ENCODE measurements at places on chromosomes 5 and 9.

- DNase-seq, result peak; percentile 29
Observed at GRCh38 chr5:91219091-91219802, 163.9 kb downstream of the ARRDC3 start.

GRCh38 chr9:124698265-124698664, 72.8 kb downstream of the NR6A1 start:
- DNase-seq, result no peak

DNA sequence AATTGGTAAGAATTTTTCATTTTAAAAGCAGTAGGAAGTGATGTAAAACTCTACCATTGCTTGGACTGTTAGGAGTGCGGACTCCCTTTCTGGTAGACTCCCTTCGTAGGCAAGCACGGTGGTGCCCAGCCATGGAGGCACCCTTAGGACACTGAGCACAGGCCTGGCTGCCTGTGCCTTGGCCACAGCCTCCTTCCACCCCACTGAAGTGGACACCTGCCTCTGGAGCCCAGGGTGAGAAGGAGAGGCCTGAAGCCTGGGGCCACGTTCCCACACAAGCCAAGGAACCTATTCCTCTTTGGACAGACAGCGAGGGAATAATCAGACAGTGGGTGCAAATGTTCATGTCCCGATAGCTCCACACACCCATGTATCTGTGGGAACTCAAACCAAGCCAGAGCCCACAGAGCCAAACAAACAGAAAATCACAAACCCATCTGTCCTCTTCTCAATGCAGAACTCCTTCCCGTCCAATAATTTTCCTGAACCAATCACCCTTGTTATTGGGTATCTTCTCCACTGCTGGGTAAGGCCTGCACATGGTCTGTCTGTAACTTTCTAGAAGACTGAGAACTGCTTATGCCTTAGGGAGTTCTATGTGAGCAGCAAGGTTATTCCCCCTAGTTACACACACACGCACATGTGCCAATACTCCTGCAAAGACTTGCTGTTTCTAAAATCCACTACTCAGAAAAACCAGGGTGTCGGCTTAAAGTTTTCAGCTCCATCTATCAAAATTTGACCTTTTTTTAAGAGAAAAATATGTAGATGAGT, 45.2 kb downstream of the UBE2QL1 start:
- DNase-seq, result no peak

- peak; percentile 64 for DNase-seq
Observed at GRCh38 chr5:122704247-122705036, 70.4 kb upstream of the SNX2 start.

- peak; percentile 48 for DNase-seq
Observed at GRCh38 chr9:137406876-137407589, 15.9 kb downstream of the EXD3 start.

DNA sequence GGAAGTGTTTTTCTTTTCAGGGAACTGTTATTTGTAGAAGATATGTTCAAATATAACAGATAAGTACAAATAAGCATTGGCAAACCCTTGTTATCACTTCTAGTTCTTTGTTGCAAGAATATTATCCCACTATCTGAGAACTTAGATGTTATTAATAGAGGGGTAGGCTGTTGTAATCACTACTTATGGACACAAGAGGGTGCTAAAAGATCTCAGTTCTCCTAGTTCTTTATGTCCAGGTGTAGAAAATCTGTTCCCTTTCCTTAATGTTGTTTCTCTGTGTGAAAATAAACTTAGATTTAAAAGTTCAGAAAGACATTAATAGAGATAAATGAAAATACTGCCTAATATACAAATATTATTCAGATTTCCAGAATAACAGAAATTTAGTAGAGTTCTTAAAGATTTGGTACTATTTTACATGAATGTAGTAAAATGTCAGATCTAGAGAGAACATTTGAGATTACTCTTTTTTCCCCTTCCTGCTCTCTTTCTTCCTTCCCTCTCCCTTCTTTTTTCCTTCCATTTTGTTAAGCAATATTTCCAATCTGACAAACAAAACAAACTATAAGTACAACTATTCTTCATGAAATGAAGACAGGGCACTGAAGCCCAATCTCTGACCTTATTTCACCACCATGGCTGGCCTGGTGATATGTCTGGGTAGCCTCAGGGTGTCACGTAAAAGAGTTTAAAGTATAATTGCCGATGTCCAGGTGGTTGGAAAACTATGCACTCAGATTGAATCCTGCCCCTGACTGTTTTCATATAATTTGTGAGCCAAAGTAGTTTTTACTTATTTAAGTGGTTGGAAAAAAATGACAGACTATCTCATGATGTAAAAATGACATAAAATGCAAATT, 43.6 kb upstream of the C5orf46 start:
- peak; percentile 18 for DNase-seq

DNA sequence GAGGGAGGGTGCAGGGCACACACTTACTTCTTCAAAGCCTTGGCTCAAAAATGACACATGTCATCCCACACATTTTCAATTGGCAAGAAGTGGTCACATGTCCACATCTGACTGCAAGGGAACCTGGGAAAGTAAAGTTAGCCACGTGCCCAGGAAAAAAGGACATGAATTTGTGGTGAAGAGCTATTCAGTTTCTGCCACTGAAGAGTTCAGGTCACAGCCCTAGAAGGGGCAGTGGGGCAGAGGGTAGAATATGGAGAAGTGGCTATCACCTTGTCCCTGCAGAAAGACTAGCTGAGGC, 1.9 kb upstream of the RGS14 start:
- no peak for DNase-seq

- no peak for DNase-seq
Observed at GRCh38 chr9:126287166-126287866, 39.3 kb upstream of the MVB12B start.

DNA sequence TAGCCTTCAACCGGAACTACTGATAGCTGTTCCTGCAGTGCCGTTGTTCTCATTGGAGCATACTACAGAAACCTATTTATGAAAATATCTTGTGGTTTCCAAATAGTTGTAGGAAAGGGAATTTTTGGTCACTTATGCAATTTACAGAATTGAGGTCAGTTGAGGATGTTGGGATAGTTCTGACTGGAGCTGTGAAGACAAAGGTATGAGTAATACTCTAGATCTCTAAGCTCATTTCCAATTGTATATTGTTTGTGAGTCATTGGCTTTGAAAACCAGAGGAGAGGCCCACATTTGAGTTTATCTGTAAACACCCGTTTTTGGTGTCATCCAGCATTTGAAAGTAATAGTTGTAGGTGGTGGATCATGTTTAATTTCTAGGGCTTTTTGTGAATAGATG, 561.3 kb upstream of the WWC1 start:
- peak; percentile 96 for DNase-seq

DNA sequence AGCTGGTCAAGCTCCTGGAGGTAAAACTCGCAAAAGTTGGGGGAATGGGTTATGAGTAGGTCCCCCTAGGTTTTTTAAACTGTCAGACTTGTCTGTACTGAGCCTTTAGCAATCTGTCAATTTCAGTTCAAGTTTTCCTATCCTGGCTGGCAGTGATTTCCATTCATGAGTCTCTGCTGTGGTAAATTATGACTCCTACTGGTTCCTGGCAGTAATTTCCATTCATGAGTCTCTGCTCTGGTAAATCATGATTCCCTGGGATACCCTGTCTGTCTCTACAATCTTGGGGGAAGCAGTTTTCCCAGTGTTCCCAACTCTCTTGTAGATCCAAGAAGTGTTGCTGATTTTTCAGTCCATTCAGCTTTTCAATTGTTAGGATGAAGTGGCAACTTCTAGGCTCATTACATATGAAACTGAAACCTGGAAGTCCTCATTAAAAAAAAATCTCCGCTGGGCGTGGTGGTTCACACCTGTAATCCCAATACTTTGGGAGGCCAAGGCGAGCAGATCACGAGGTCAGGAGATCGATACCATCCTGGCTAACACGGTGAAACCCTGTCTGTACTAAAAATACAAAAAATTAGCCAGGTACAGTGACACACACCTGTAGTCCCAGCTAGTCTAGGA, 91.3 kb upstream of the GPBP1 start:
- DNase-seq, result no peak

- DNase-seq, result no peak
Observed at GRCh38 chr9:76109953-76110352, 219.5 kb downstream of the PCSK5 start.

GRCh38 chr5:43357878-43358281, 44.7 kb upstream of the HMGCS1 start:
- no peak for DNase-seq

GRCh38 chr5:137560420-137560819, 61.3 kb upstream of the SPOCK1 start:
- DNase-seq, result no peak

GRCh38 chr5:156310115-156310514, 16.8 kb upstream of the SGCD start:
- no peak for DNase-seq

DNA sequence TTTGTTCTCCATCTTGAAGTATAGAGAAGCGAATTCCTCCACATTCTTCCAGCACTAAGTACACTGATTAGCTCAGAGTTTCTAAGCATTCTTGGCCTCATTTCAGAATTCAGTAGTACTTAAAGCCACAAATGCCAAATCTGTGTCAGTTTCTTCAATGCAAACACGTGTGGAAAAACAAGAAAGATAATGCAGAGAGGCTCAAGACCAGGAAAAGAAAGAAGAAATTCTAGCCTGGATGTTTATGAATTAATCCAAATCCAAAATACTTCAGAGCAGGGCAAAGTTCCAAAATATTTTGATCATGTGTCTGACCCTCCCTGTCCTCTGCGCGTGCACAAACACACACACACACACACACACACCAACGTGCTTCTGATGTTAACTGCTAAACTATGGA, 457.6 kb downstream of the SLCO4C1 start:
- peak; percentile 3 for DNase-seq

DNA sequence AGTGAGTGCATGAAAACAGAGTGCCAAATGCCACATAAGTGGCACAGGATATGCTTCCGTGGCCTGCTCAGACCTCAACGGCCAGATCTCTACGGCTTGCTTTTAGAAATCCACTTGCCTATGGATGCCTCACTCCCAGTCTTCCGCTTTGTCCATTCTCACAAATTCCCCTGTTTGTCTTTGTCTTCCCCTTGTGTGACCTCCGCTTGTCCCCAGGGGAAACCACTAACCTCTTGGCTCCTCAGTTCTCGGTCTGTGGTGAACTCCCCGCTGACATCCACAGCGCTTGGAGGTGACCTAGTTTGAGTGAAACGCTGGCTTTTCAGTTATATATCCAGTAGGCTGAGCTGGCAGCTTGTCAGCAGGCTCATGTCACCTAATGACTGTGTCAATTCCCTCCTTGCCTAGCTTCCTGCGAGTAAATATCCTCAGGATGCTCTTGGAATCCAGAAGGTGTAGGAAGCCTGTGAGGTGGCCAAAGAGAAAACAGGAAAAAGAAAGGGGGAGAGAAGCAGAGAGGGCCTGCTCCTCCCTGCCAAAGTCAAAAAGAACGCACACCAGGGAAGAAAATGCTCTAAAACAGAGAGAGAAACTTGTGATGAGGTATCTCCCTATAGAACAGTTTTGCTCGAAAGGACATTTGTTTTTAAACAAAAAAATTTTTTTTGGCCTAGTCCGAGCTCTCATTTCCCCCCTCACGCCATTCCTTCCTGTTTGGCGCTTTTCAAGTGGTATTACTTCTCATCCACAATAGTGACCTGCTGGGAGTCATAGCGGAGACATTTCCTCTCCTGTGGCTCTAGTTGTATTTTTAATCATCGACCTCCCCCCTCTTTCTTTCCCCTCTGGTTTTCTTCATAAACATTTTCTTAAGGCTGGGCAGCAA, 101.6 kb upstream of the SPRY4 start:
- DNase-seq, result peak; percentile 81

- no peak for DNase-seq
Observed at GRCh38 chr9:88978034-88978433, 13.2 kb upstream of the S1PR3 start.

- DNase-seq, result peak; percentile 14
Observed at GRCh38 chr5:53678981-53679660, 118.7 kb downstream of the NDUFS4 start.

- DNase-seq, result peak; percentile 7
Observed at GRCh38 chr9:132509928-132510874, 72.2 kb upstream of the BARHL1 start.

- no peak for DNase-seq
Observed at GRCh38 chr9:89729954-89730530, 125.2 kb downstream of the GADD45G start.

DNA sequence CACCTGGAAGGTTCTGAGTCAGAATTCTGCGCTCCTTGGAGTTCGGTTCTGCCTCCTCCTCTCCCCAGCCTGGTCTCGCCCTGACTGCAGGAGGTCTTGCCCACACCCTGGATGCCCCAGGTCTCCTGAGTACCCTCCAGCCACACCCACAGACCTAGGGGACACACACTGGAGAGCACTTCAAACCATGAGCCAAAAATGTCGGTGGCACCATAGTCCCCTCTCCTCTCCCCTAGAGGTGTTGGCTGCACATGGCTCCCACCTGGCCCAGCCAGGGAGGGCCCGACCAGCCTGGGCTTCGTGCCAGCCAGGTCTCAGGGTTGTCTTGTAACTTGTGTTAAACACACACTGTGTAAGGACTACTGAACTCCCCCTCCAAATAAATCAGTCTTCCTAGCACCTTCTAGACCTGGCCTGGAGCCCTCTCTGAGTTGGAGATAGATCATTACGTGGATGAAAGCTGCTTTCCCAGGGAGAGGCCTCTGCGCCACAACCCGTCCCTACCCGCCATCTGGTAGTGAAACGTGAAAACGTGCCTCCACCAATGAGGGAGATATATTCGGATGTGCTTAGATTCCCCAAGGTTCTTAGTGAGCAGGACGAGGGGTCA, 49.9 kb upstream of the CTSL start:
- DNase-seq, result no peak

- DNase-seq, result no peak
Observed at GRCh38 chr9:132627106-132627505, 42.7 kb downstream of the DDX31 start.

- DNase-seq, result no peak
Observed at GRCh38 chr9:114220061-114220541, 64.8 kb downstream of the COL27A1 start.

GRCh38 chr9:82606492-82607382, 456.2 kb downstream of the RASEF start:
- peak; percentile 73 for DNase-seq

DNA sequence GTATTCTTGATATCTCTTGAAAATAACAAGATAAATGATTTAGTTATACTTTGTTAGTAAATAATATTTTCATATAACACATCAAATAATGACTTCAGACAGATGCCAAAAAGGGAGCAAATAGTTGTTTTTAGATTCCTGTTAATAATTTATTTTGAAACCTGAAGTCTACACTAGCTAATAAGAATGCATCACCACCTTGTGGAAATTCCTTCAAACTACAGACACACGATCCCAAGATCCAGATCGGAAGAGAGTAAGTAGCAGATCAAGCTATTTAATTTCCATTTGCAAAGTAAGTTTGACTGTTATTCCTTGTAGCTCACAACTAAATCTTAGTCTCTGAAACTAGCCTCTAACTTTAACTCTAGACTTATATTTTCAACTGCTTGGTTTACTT, 35.5 kb upstream of the ISL1 start:
- no peak for DNase-seq

- no peak for DNase-seq
Observed at GRCh38 chr5:81631124-81631523, 119.8 kb downstream of the SSBP2 start.
